ENCODE measurements at places on chromosomes 2 and 18.

DNA sequence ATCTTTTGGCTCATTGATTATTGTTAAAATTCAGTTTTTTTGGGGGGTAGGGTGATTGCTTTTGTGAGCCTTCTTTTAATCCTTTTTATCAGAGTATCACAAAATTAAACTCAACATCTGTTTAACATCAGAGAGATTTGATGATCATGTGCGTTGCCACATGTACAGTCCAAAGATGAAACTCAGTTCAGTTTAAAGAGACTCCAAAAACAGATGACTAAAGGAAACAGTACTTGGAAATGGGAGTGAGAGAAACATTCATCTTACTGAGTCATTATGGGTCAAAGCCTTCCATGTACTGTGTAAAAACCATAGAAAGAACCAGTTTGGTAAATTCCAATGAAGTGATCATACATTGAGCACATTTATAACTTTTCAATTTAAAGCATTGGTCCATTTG is 53.0 kb downstream of the LYPD6 start:
- DNase-seq: no peak

- DNase-seq: no peak
These were observed 532.2 kb downstream of the RIT2 start for GRCh38 chr18:42583283-42583731.

DNA sequence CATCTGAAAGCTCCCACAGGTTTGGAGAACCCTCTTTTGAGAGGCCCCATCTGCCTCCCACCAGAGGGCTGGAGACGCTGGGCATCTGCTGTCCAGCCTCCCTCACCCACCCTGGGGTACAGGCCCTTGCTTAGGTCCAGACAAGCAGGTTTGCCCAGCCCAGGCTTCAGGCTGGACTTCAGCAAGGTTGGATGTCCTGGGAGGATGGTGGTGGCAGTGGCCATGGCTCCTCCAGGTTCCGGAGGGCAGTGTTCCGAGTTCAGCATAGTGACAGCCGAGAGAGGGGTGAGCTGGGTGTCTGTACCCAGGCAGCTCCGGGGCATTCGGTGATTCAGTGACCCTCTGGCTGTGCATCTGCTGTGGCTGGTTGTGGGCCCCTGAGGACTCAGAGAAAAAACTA is 58.2 kb upstream of the HDAC4 start:
- DNase-seq: no peak

- DNase-seq: no peak
These were observed 42.4 kb upstream of the C1GALT1C1L start for GRCh38 chr2:43718530-43719124.

All from stimulated activated CD8-positive, alpha-beta memory T cell treated with anti-CD3 and anti-CD28 coated beads, Interleukin-15, amount 100 ng/mL, for 1 hour (primary cell).